PC-9 (cell line): ENCODE measurements at places on chromosomes 12 and 14. TPM values are rescaled to one million over a fixed set of nuclear protein-coding genes. Genes with fewer than 3 reads are reported as not detected.
A peak's percentile ranks its signal among the peaks of the same experiment; 100 is the strongest.

DNA sequence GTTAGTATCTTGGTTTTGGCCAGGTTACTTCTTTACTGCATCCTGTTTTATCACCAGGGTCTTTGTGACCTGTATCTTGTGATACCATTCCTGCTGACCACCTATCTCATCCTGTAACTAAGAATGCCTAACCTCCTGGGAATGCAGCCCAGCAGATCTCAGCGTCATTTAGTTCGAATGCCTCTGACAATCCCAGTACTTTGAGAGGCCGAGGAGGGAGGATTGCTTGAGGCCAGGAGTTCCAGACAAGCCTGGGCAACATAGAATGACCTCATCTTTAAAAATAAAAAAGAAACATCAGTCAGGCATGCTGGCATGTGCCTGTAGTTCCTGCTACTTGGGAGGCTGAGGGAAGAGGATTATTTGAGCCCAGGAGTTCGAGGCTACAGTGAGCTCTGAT lies 206.5 kb downstream of the SUDS3 start:
- H3K4me1 ChIP-seq, result no peaks in the 10 kb centered on the region
- no peak for DNase-seq

DNA sequence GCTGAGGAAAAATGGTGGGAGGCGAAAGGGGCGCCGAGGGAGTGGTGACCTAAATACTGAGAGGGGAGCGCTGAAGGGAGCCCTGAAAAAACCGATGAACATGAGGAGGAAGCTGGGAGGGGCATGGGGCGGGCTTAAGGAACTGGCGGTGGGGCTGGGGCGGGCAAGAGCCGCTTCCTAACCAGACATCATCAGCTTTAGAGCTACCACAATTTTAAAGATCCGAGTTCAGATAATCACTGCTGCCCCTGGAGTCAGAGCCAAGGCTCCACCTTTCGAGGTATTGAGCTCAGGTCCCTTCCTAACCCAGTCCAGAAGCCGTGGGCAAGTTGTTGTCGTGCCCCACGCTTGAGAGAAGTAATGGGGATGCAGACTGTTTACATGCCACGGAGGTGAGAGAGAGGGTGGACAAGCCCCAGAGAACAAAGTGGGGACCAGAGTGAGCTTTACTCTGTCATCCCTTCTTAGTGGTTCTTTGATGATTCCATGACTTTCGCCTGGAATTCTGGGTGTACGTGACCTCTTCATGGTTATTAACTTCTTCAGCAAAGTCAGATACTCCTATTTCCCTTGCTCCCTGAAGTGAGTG lies 393 bp downstream of the ORMDL2 start:
- H3K27ac ChIP-seq, result peak overlapping the region; percentile 37; the same call in 1 of the 2 replicates
- H3K4me3 ChIP-seq, result peak overlapping the region; percentile 72
- no peak for DNase-seq
- H3K36me3 ChIP-seq, result peaks cover 24% of the 10 kb centered on the region
- H3K27me3 ChIP-seq, result no peaks in the 10 kb centered on the region
- peaks cover 18% of the 10 kb centered on the region for H3K4me1 ChIP-seq

GRCh38 chr12:68422956-68423574 lies 90.9 kb upstream of the MDM1 start:
- H3K27me3 ChIP-seq, result no peaks in the 10 kb centered on the region
- no peak for DNase-seq
- H3K36me3 ChIP-seq, result no peaks in the 10 kb centered on the region
- H3K4me1 ChIP-seq, result no peaks in the 10 kb centered on the region
- H3K27ac ChIP-seq, result no peak overlapping the region
- no peak overlapping the region for H3K4me3 ChIP-seq

DEPDC4 gene
- total RNA-seq, result 1.8 and 2.9 TPM in 2 replicates

EGLN3 gene
- total RNA-seq, result 22.6 and 23.6 TPM in 2 replicates
